ENCODE measurements at places on chromosomes 7 and 10.

GRCh38 chr10:97134110-97134509 lies 51.6 kb downstream of the SLIT1 start:
- no peak for DNase-seq

DNA sequence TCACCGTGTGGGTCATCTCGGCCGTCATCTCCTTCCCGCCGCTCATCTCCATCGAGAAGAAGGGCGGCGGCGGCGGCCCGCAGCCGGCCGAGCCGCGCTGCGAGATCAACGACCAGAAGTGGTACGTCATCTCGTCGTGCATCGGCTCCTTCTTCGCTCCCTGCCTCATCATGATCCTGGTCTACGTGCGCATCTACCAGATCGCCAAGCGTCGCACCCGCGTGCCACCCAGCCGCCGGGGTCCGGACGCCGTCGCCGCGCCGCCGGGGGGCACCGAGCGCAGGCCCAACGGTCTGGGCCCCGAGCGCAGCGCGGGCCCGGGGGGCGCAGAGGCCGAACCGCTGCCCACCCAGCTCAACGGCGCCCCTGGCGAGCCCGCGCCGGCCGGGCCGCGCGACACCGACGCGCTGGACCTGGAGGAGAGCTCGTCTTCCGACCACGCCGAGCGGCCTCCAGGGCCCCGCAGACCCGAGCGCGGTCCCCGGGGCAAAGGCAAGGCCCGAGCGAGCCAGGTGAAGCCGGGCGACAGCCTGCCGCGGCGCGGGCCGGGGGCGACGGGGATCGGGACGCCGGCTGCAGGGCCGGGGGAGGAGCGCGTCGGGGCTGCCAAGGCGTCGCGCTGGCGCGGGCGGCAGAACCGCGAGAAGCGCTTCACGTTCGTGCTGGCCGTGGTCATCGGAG lies 1.8 kb downstream of the ADRA2A start:
- DNase-seq: no peak

DNA sequence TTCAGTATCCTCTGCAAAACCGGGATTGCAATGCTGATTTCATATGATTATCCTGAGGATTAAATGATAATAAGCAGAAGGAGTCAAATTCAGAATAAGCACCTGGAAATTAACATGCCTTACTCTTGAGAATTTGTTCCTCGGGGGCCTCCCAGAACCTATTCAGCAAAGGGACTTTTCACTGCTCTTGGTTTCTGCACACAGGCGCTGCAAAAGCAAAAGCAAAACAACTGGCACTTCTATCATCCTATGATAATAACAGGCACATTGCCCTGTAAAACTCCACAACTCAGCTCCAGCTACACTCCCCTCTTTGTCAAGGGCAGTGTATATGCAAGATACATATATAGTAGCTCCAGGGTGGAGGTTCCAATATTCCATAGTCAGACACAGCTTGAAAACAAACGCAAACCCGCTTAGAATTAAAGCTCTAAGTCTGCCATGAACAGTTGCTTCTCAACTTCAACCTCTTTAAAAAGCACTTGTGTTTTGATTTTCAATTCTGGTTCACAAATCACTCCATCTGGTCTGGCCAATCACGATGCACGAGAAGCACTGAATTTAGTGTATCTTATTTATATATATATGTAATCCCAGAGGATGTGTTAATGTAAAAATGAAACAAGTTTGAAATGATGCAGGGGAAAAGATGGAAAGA lies 119.9 kb upstream of the PTER start:
- DNase-seq: no peak

- DNase-seq: no peak
Measured at GRCh38 chr7:56040730-56041129, 10.5 kb downstream of the PSPH start.

GRCh38 chr7:100516135-100516812 lies 22.7 kb upstream of the AGFG2 start:
- no peak for DNase-seq

DNA sequence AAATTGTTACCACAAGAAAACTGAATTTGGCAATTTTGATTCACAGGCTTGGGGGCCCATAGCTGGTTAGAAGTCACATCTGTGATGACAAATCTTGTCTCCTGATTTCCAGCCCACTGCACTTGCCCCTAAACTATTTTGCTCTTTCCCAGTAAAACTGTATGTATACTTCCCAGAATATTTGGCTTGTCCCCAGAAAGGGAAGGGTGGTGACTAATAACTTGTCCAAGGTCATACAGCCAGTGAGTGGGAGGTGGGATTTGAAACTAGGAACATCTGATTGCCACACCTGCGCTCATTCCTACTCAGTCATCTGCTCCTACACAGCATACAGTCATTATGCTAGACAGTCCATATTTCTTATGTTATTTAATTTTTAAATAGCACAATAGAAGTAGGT lies 304.5 kb downstream of the SDHAF3 start:
- no peak for DNase-seq

DNA sequence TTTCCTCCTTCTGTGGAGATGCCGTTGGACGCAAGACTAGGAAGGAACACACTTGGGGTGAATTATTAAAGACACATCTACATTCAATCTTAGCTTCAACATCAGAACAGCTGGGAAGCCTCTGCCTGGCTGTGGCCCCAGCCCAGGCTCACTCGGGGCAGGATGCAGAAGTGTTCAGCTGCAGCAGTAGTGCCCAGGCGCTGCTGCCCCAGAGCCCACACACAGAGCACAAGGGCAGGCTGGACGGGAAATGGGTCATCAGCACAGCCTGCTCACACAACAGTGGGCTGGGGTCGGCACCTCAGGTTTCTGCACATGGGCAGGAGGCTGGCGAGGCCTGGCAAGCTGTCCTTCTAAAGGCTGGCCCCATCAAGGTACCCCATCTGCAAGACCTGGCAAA lies 42.5 kb downstream of the NOD1 start:
- DNase-seq: no peak

GRCh38 chr10:18261063-18261610 lies 120.9 kb downstream of the CACNB2 start:
- DNase-seq: no peak

- no peak for DNase-seq
Measured at GRCh38 chr10:113362645-113363091, 190.2 kb upstream of the HABP2 start.

- DNase-seq: no peak
Measured at GRCh38 chr7:117435475-117436043, 8.3 kb upstream of the ASZ1 start.

DNA sequence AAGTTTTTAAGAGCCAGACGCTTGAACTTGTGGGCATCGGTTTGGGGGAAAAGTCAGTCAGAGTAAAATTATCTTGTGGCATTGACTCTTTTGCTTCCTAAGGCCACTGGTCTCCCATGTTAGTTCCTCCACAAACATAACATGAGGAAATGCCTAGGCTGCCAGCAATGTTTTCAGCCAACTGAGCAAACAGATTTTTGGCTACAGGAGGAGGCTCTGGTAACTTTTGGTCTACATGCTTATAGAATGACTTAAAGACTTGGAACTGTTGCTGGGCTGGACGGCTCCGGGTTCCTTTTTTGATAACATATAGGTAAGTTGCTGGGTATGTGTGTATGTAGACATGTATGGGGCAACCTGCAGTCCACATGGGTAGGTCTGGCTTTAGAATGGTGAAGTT lies 9.6 kb upstream of the ZNF239 start:
- no peak for DNase-seq

DNA sequence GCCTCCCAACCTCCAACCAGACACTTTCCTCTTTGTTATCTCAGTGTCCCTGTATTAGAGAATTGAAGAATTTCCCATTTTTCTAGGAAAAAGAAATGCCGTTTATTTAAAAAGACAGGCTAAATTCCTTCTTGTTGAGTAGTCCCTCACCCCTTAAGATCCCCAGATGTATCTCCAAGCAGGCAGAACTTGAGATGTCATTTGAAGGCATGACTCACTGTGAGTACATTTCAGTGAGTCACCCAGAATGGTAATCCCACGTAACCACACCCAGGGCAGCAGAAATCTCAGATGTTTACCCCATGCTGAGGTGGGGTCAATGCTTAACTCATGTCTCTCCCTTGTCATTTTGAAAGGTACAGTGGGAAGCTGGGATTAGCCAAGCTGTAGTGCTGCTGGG lies 4.4 kb downstream of the ZNF655 start:
- DNase-seq: no peak

DNA sequence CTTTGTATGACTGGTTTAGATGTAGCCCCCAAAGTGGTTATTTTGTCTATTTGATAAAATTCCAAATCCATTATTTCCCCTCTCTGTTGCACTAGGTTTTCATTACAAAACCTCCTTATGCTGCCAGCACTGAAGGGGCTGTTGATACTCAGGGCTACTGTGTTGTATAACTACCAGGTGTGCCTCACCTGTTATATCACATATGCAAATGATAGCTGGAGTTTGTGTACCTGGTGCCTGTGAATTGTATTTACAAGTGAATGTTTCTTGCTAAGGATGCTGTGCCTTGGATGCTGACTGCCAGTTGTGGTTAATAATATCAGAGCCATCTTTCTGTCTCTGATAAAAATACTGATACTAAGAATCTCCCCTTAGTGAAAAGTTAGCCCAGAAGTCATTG lies 84.8 kb upstream of the CCDC6 start:
- DNase-seq: no peak

GRCh38 chr10:48505394-48506112 lies 99.3 kb downstream of the ARHGAP22 start:
- no peak for DNase-seq

DNA sequence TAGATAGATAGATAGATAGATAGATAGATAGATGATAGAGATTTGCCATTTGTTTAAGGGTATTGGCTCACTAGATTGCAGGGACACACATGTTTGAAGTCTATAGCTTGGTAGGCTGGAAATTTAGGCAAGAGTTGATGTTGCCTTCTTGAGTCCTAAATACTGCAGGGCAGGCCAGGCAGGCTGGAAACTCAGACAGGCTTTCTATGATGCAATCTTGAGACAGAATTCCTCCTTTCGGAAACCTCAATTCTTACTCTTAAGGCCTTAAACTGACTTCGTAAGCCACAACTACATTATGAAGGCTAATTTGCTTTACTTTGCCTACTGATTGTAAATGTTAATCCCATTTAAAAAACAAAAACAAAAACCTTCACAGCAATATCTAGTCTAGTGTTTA lies 322.9 kb upstream of the AKR1E2 start:
- no peak for DNase-seq

DNA sequence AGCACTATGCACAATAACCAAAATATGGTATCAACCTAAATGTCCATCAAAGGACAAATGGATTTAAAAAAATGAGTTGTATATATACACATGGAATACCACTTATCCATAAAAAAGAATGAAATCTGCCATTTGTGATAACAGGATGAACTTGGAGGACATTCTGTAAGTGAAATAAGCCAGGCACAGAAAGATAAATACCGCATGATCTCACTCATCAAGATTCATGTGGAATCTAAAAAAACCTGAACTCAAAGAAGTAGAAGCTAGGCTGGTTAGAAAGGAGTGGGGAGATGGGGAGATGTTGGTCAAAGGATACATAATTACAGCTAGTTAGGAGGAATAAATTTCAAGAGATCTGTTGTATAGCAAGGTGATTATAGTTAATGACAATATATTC lies 17.3 kb upstream of the AOC1 start:
- DNase-seq: no peak

GRCh38 chr10:114526126-114526503 lies 121.8 kb upstream of the AFAP1L2 start:
- peak; percentile 32 for DNase-seq

DNA sequence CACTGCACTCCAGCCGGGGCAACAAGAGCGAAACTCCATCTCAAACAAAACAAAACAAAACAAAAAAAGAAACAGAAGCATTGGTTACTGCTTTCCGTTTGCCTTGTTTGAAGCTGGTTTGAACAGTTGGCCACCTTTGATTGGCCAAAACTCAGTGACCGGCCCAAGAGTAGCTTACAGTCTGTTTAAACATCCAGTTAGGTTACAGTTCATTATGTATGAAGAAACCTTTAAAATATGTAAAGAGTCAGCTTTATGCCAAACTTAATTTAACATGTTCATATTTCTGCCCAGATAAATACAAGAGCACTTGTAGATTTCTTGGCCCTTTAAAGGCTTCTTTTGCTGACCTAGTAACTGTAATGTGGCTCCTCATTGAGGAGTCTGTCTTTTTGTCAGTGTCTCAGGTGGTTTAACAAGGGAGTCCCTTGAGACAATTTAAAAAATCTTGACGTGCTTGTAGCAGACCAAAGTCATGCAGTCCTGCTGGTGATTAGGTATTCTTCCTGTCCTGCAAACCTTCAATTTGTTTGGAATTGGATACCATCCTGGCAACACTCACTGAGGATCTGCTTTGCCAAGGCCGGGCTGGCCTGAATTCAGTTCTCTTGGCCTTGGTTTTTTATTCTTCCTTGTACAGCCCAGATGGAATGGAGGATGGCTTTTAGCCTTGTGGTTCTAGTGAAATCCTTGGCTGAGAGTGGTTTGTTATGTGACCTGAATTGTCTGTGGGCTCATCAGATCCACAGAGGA lies 128.9 kb downstream of the PLXDC2 start:
- peak; percentile 34 for DNase-seq

- no peak for DNase-seq
Measured at GRCh38 chr7:97982647-97983046, 7.3 kb downstream of the OCM2 start.

- no peak for DNase-seq
Measured at GRCh38 chr7:22066522-22066921, 120.8 kb upstream of the CDCA7L start.

- DNase-seq: no peak
Measured at GRCh38 chr10:28190196-28190595, 112.7 kb downstream of the MPP7 start.

DNA sequence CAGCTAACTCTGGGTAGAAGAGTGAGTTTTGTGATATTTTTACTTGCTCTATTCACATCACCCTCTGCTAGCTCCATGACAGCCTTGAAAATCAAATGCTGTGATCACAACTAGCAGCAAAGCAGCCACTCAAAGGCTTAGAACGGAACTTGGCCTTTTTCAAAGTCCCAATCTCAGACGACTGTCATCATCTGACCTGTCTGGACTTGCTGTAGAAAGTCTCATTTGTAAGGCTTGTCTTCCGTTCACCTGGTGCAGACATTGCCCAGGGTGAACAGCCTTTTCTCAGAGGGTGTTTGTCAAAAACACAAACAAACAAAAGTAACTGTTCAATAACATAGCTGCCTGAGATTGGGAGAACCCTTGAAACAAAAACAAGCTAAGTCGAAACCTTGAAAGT lies 458.9 kb upstream of the ADARB2 start:
- DNase-seq: no peak

DNA sequence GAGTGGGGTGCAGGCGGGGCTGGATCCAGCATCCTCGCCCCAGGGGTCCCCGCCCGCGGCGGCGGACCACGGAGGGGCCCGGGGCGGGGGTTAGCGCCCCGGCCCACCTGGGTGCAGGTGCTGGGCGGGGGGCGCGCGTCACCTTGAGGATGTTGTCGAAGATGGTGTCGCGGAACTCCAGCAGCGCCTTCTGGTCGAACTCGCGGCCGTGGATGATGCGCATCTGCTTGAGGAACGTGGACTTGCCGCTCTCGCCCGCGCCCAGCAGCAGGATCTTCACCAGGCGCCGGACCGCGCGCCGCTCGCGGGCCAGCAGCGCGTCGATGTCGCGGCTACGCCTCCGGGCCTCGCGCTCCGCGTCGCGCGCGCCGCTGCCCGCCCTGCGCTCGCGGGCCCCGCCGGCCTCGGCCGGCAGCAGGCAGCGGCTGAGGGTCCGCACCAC lies 376 bp downstream of the GNA12 start:
- no peak for DNase-seq

GRCh38 chr7:116752305-116753074 lies 80.5 kb downstream of the MET start:
- DNase-seq: no peak

GRCh38 chr7:4786015-4786414 lies 10.6 kb downstream of the AP5Z1 start:
- DNase-seq: no peak
